Stimulated activated CD8-positive, alpha-beta memory T cell treated with anti-CD3 and anti-CD28 coated beads, Interleukin-15, amount 100 ng/mL, for 4 hours (primary cell): ENCODE measurements at places on chromosomes 5 and 9.

- no peak for DNase-seq
Measured at GRCh38 chr9:107286057-107286456, 3.0 kb downstream of the RAD23B start.

GRCh38 chr9:76528056-76528455, 69.1 kb downstream of the GCNT1 start:
- no peak for DNase-seq

DNA sequence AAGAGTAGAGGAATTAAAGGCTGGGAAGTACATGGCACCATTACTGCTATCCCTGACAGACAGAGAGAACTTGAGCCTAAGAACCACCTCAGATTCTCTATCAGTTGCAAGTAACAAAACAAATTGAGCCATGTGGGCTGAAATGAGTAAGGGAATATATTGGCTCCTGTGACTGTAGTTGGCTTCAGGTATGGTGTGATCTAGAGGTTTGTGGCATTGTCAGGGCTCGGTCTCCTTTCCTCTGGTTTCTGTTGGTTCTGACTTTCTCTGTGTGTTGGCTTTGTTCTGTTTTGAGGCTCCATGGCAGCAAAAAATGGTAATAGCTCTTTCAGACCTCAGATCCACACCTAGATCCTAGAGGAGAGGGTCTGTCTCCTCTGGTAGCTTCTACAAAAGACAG, 5.7 kb downstream of the GALNT10 start:
- no peak for DNase-seq

- no peak for DNase-seq
Measured at GRCh38 chr9:126067031-126067734, 259.4 kb upstream of the MVB12B start.

DNA sequence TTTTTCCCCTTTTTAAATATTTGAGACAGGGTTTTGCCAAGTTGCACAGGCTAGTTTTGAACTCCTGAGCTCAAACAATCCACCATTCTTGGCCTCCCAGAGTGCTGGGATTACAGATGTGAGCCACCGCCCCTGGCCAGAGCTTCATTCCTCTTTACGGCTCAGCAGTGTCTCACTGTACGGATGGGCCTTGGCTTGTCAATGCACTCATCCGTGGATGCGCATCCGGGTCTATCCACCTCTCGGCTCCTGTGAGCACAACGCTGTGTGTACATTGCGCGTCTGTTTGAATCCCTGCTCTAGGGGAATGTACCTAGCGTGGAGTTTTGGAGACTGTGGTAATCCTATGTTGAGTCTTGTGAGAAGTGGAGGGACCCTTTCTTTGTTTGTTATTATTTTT, 10.9 kb upstream of the EGFL7 start:
- DNase-seq, result no peak

GRCh38 chr5:120396186-120396585, 67.9 kb upstream of the PRR16 start:
- no peak for DNase-seq

GRCh38 chr5:83540783-83541182, 69.2 kb downstream of the VCAN start:
- no peak for DNase-seq

- no peak for DNase-seq
Measured at GRCh38 chr5:97181856-97182545, 1.0 kb downstream of the RIOK2 start.

GRCh38 chr5:154086146-154086545, 47.4 kb downstream of the MFAP3 start:
- no peak for DNase-seq

DNA sequence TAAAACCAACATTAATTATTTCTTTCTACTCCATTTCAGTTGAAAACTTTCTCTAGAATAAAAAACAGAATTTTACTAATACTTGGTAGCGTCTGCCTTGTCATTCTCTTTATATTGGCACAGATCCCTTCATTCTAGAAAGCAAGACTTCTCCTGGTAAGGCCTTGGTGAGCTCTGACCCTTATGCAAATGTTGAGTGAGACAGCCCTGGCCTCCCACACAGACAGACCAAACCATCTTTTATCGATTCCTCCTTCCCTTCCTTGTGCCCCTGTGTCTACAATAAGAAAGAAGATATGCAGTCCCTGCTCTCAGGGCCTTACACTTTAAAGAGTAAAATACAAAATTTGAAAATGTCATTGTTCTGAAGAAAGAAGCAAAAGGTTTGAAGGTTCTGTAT, 262.2 kb downstream of the EFNA5 start:
- DNase-seq, result no peak

GRCh38 chr5:107284822-107285525, 385.8 kb downstream of the EFNA5 start:
- no peak for DNase-seq

DNA sequence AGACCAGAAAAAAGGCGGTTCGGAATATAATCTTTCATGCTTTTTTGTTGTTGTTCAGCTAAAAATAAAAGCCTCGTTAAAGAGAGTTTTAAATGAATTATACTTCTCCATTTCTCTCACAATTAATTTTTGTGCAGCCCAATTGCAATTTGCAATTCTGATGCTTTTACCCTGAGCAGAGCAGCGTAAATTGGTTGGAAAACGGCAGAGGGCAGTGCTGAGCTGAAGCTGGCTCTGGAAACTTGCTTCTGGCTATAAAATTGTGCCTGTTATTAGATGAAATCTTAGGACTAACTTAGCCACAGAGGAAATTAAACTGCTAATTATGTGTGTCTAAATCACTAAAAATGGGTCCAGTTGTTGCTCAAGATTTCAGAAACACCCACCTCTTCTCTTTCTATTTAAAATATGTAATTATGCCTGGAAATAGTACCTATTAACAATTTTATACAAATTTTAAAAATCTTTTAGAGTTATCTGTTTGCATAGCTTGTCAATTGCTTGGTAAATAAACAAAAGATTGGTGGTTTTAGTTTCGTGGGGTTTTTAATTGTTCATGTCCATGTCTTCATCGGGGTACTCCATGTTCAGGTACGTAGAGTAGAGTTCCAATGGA, 441.8 kb upstream of the TLE4 start:
- no peak for DNase-seq

DNA sequence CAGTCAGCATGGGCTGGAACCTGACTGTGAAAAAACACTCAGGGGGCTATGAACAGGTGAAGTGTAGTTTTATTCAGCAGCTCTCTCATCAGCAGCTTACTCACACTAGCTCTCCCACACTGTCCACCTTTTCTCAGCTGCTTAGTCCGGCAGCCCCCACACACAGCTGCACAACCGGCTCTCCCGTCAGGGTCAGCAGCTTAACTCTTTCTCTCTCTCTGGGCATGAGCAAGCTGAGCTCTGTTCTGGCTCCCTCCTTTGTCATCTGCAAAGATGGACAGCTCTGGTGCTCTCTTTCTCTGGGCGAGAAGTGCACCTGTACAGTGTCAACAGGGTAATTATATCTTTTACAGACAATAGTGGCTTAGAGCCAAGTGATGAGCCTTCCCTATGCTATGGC, 8.2 kb downstream of the DMAC1 start:
- no peak for DNase-seq
